Activated T-helper 1 cell treated with Interleukin-2 at 50 U/mL for 16 hours (primary cell): ENCODE measurements at places on chromosomes 13 and 19.

DNA sequence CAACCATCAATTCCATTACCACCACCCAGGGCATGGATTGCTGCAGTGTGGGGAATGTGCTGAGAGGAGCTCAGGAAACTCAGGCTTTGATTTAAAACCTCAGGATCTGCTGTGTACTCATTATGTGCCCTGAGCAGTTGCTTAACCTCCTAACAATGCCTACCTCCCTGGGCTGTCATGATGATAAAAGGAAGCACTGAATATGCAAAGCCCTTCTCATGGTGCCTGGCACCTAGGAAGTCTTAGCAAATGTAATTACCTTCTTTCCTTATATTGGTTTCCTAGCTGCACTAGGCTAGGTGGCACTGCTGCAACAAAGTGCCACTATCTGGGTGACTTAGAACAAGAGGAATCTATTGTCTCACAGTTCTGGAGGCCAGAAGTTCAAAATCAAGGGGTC lies 62.2 kb downstream of the KCTD12 start:
- no peak for DNase-seq

DNA sequence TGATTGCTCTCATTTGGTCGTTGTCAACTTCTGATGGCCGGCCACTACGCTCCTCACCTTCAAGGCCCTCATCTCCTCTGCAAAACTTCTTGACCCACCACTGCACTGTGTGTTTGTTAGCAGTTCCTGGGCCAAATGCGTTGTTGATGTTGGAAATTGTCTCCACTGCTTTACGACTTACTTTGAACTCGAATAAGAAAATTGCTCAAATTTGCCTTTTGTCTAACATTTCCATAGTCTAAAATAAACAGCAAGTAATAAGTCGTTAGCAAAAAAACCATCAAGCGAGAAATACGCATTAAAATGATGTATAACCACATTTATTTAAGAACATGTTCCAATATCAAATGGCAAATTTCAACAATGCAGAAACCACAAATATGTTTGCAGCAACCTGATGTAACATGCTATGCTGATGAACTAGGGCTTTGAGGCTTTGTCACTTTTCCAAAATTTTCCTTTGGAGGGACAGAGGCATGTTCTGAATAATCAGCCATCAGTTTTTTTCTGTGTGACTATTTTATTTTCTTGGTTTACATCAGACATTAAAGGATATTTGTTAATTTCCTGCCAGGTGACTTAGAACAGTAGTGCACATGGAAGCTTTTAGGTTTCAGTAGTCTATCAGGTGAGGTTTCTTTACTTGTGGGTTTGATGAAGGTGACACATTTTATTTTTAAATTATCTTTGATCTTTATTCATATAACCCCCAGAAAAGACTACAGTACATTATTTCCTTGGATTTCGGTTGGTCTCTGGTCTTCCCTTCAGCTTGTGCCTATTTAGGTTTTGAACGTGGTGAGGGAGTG lies 74.7 kb upstream of the TEX29 start:
- no peak for DNase-seq

GRCh38 chr19:7788933-7789323 lies 25.9 kb downstream of the CLEC4M start:
- DNase-seq = no peak

DNA sequence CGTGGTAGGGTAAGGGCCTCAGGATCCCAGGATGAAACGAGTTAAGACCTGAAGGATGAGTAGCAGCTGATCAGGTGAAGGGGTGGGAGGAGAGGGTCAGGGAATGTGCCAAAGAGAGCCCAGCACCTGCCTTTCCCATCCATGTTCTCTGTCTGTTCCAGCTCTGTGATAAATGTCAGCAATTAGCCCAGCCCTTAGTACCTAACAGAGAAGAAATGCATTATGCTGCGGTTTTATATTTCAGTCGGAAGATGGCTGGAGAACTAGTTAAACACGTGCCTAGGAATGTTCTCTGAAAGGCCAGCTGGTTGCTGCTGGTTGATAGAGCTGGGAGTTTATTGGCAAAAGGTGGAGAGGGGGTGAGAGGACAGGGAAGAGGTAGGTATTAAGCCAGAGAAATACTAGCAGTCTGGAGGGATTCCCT lies 268.2 kb downstream of the SHISA2 start:
- DNase-seq = no peak

DNA sequence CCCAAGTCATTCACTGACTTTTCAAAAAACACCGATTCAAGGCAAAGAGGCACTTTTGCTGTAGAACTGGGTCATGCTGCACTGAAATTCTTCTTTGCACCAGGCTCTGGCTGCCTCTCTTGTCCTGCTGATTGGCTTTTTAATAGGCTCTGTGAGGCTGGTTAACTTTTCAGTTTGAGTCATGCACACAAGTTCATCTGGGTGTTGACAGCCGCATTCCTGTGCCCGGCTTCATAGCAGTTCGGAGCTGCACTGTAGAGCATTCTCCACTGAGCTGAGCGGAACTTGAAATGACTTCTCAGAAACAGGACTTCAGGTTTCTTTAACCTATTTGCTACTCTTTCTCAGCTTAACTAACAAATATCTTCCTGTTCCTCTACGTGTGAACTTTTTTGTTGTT lies 978.3 kb downstream of the UQCRFS1 start:
- DNase-seq = no peak

GRCh38 chr19:13830114-13830740 lies 35.0 kb downstream of the ZSWIM4 start:
- no peak for DNase-seq
